ENCODE measurements at places on chromosomes 1 and 21.

DNA sequence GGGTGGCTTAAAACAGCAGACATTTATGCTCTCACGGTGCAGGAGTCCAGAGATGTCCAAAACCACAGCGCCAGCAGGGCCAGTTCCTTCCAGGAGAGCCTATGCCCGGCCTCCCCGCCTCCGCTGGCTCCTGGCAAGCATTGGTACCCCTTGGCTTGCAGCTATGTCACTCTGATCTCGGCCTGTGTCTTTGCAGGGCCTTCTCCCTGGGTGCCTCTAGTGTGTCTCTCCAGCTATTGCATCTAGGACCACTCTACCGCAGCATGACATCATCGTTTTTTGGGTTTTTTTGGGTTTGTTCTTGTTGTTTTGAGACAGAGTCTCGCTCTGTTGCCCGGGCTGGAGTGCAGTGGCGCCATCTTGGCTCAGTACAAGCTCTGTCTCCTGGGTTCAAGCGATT, 197.6 kb upstream of the VAMP3 start:
- no peak for DNase-seq

- DNase-seq, result no peak
Measured at GRCh38 chr1:105102371-105102770, 1352.7 kb downstream of the AMY1C start.

DNA sequence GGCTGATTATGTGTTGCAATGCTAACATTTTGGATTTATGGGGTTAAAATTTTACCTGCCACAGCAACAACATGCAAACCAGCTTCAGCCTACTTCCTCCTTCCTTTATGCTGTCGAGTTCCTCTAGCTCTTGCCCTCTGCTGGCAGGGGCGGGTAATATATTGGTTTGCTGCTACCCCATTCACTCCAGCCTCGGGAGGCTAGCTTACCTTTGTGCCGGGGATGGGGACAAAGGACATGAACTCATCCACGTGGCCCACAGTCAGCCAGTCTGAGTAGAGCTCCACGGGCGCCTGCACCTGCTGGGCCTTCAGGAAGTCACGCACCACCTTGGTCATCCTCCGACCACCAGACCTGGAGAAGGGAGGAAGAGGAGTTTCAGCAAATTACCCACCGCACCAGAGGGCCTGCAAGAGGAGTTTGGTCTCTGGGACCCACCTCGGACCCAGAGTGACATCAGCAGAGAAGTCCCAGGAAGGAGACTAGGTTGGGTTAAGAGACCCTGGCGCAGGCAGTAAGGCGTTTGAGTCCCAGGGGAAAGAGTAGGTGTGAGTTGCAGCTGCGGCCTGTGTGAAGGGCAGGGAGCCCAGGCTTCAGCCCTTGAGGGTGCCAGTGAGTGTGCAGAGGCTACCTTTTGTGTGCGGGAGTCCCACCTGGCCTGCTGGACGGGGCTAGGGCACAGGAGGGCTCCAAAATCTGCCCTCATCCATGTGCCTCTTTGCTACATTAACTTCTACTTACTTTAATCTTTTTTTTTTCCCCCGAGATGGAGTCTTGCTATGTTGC, 21.8 kb upstream of the SDHB start:
- no peak for DNase-seq

GRCh38 chr21:35585878-35586277, 474.4 kb downstream of the SETD4 start:
- no peak for DNase-seq

DNA sequence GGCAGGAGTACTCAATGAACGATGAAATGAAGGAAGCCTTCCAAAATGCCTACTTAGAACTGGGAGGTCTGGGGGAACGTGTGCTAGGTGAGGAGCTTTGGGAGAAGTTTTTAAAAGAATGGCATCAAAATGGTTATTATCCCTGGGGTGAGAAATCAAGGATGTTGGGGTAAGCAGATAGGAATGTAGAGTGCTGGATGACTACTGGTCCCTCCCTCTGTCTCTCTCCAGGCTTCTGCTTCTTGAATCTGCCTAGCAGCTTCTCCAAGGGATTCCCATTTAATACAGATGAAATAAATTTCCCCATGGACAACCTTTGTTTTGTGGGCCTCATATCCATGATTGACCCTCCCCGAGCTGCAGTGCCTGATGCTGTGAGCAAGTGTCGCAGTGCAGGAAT, 19.0 kb upstream of the CASQ1 start:
- DNase-seq, result no peak

DNA sequence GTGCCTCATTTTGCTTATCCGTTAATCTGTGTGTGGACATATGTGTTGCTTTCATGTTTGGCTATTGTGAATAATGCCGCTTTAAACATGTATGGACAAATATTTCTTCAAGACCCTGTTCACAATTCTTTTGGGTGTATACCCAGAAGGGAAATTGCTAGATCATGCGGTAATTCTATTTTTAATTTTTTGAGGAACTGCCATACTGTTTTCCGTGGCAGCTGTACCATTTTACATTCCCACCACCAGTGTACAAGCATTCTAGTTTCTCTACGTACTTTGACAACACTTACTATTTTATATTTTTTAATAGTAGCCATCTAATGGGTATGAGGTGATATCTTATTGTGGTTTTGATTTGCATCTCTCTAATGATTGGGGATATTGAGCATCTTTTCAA, 7.1 kb upstream of the NID1 start:
- no peak for DNase-seq

GRCh38 chr1:51265618-51266017, 29.5 kb downstream of the RNF11 start:
- DNase-seq, result no peak

- no peak for DNase-seq
Measured at GRCh38 chr1:205652984-205653383, 21.2 kb upstream of the ELK4 start.

DNA sequence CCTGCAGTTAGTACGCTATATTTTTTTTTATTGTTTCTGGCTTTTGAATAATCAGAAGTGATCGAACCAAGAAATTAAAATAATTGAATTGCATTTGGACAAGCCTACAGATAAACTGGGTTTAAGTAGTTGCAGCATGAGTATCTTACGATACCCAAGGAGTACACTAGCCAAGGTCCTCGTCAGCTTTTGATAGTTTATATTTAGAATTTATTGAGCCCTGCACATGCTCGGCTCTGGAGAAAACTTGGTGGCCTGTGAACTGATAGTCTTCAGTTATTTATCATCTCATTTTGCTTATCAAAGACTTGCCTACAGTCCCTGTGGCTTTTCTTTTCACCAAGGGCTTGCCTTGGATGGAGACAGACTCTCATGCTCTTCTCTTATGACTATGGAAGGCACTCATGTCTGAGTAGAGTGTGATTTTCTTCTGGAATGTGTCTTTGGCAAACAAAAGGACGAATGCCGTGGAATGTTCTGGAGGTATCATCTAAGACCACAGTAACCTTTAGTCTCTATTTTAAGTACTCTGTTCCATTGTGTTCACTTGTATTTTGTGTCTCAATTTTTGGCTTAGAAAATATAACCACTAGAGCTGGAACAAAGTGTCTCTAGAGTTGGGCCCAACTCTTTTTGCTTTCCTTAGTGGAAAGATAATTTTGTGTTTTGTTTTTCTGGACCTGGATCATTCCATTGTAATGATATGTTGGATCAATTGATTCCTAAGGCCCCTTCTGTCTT, 35.9 kb downstream of the BCL9 start:
- DNase-seq, result no peak

DNA sequence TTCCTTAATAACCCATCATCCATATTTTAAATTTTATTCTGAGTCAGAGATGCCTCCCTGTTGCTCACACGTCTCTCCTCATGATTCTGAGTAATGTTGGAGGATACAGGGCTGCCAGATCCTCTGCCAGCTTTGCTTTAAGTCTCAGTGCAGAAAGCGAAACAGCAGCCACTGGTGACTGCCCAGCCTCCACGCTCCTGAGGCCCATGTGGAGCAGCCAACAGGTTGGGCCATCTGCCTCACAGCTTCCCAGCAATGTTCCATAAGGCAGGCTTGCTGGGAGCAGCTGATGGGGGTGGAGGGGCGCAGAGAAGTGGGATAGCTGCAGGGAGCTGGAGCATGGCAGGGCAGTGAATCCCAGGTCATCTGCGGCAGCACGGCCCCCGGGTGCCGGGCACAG, 104.2 kb downstream of the IGSF21 start:
- DNase-seq, result no peak

- no peak for DNase-seq
Measured at GRCh38 chr1:57157818-57158603, 192.2 kb upstream of the C8B start.

DNA sequence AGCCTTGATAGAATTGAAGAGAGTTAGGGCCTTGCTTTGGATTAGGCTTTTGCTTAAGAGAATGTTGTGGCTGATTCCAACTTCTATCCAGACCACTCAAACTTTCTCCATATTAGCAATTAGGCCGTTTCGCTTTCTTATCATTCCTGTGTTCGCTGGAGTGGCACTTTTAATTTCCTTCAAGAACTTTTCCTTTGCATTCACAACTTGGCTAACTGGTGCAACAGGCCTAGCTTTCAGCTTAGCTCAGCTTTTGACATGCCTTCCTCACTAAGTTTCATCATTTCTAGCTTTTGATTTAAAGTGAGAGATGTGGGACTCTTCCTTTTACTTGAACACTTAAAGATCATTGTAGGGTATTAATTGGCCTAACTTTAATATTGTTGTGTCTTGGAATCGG, 183.6 kb upstream of the L1TD1 start:
- no peak for DNase-seq

GRCh38 chr1:113040718-113041412, 32.1 kb upstream of the LRIG2 start:
- DNase-seq, result no peak

GRCh38 chr21:46610018-46610701, 5.3 kb upstream of the S100B start:
- no peak for DNase-seq

Measured in NCI-H2107 (cell line).